Glomerular endothelial cell (primary cell): ENCODE measurements at places on chromosomes 11 and 22. TPM values are rescaled to one million over a fixed set of nuclear protein-coding genes. Genes with fewer than 3 reads are reported as not detected.

C22orf15 gene
- 0.41 TPM in 1 of 2 replicates, not detected in the other for total RNA-seq

DNA sequence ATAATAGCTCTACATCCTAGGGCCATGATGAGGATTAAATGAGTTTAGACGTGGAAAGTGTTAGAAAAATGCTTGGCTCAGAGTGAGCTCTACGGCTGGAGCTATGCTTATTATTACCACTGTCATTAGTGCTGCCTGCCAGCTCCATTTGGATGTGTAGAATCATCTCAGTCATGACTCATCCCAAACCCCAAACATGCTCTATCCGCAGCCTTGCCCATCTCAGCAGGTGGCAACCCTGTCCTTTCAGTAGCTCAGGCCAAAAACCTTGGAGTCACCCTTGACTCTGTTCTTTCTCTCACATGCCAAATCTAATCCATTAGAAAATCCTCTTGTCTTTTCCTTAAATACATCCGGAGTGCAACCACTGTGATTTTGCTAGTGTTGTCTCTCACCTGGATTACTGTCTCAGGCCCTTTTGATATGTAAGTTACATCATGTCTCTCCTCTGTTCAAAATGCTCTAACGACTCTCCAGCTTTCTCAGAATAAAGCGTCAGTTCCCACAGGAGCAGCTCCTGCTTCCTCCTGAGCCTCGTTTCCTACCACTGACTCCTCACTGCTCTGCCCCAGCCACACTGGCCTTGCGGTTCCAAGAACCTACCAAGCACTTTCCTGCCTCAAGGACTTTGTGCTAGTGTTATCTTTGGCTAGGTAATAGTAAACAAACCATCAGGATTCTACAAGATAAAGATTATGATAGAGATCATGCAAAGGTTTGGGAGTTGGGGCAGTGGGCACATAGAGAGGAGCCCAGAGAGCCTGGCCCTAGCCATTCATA, 10.5 kb upstream of the CHRM1 start:
- no peak for DNase-seq

DNA sequence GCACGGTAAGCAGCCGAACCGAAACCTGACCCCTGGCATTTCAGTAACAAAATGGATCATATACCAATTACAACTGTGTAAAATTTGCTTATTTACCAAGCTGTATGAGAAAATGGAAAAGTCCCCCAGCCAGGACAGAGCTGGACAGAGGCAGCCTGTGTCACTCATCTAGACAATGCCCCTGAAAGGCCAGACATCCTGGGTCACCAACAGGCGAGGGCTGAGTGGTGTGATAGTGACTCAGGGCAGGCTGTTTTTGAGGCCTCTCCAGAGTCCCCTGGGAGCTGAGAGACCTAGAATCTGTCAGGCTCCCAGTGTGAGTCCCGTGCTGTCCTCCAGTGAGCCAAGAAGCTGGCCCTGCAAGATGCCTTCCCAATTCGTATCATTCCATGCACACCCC, 680.4 kb downstream of the TBC1D22A start:
- no peak for DNase-seq

RTN3 gene
- total RNA-seq: 96.8 and 102 TPM in 2 replicates

IRF7 gene
- total RNA-seq: 22.8 and 66.5 TPM in 2 replicates

HEPACAM gene
- not detected in 2 replicates for total RNA-seq

DNA sequence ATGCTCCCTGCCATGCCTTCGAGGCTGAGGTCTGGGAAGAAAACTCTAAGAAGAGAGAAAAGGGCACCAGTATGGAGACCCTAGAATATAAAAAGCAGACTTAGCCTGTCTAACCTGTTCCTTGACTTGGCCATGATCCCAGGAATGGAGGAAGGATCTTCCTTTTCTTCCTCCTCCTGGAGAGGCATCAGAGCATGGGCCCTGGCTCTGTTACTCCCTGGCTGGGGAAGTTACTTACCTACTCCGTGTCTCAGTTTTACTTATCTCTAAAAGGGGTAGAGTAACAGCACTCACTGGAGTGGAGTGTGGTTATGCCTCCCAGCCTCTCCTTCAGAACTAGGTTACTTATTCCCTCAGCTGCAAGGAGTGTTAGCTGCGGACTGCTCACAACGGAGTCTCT, 55.2 kb upstream of the PHF21A start:
- DNase-seq: no peak

- DNase-seq: no peak
These were observed 71.5 kb downstream of the FBLN1 start for GRCh38 chr22:45574069-45574703.

DNA sequence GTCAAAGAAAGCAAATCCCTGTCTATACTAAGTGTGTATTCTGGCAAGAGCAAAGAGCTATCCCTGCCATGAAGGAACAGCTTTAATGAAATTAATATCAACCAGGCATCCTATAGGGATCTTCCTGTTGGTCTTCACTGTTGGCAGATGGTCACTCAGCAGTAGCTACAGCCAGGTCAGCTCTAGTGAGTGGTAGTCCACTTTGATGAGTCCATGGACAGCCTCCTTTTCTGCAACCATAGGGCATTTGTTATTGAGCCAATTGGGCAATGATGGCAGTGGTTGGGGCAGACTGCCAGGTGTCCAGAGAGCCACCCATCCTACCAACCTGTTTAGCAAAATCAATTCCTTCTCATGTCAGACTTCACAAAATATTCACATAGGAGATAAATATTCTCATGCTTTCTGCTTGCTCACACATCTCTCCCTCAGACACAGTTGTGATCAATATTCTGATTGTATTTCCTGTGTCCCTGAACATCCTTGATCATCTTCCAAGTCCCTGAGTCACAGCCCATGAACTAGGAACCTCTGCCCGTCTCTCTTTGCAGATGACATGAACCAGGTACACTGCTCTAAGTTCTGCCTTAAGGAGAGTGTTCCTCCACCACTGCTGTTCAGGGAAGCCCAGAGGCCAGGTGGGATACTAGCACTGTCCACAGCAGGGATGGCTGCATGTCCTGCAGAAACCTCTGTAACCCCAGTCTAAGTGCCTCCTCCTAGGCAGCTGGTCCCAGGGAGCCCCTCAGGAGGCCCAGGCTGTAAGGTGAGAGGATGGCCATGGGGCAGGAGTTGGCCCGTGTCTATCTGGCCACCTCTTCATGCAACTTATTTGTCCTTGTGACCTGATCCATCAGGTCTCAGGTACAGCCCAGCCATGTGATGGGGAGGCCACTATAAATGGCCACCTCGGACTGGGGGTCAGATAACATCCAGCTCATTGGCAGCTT, 74.2 kb upstream of the IGLL5 start:
- DNase-seq: no peak

DNA sequence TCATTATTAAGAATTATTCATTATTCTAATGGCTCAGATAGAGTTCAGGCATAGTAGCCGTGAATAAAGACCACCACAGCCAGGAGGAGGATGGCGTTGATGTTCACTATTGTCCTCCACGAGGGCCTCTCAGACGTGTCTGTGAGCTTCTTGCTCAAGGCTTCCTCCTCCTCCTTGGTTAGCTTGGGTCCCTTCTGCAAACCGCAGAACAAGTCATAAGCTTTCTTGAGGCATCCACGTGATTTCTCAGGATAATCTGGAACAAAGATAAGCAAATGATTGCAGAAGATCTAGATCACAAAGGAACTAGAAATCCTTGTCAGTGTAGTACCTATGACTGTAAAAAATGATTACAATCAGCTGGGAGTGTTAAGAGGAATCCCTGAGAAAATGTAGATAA, 13.6 kb upstream of the RFPL2 start:
- DNase-seq: no peak

DENND5A gene
- 115 and 121 TPM in 2 replicates for total RNA-seq

DNA sequence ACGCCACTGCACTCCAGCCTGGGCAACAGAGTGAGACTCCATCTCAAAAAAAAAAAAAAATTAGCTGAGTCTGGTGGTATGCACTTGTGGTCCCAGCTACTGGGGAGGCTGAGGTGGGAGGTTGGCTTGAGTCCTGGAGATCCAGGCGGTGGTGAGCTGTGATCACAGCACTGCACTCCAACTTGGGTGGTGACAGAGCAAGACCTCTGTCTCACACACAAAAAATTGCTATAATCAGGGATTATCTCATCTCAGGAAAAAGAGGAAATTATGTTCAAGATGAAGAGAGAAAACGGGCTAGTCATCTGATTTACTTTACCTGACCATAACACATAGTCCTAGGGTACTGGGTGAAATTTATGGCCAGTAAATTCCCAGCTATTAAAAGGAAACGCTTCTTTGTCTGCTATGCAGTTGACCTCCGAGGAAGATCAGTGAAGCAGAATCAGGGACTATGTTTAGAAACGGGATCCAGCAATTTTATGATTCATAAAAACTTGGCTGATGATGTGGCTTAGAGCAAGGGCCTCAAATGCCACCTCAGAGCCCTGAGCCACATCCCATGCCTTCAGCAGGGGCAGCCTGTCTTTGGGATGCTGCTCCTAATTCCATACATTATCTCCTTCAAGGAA, 386.2 kb downstream of the NTM start:
- no peak for DNase-seq

- DNase-seq: no peak
These were observed 11.8 kb downstream of the SCYL1 start for GRCh38 chr11:65536412-65537295.

DNA sequence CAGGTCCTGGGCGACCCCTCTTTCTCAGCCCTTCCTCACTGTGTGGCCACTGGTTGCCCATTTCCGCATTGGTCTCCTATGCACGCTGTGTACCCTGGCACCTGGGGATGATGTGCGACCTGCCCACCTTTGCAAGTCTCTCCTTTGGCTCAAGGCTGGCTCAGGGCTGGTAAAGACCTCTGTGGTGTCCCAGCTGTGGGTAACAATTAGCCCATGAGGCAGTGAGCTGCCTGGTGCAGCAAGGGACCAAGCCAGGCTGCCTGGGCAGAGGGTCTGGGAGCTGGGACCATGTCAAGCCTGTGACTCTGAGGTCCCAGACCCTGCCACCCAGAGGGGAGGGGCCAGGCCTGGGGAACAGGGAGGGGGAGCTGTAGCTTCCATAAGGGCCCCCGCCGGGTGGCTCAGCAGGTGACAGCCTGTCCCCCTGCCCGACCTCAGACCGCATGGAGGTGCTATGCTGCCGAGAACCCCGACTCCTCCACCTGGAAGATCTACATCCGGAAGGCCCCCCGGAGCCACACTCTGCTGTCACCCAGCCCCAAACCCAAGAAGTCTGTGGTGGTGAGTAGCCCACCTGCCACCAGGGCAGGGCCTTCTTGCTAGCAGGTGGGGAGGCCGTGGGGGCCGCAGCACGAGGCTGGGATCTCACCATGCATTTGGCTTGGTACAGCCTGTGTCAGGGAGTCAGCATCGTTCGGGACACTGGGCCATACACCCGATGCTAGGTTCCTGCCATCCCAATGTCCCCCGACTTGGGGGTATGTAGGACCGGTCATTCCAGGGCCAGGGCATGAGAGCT, 112.5 kb downstream of the KCNQ1OT1 start:
- no peak for DNase-seq

GRCh38 chr11:12797996-12798395, 123.8 kb downstream of the TEAD1 start:
- no peak for DNase-seq

DNA sequence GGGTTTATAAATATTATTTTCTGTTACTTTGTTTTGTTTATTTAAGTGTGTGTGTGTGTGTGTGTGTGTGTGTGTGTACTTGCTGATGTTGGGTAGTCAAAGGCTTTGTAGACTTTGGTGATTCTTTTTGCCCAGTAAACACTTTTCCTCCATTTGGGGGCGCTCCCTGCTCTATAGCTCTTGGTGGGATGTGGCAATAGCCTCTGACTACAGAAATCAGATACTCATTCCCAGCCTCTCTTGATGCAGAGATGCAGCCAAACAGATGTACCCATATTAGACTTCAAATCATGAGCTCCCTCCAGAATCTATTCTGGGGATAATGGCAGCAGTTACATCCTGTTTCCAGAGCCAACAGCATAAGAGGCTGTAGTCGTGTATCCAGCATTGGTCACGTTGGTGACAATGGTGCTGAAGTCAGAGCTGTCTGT, 33.4 kb upstream of the APOL5 start:
- no peak for DNase-seq
